ENCODE measurements at places on chromosomes 2 and 18. TPM values are rescaled to one million over a fixed set of nuclear protein-coding genes. Genes with fewer than 3 reads are reported as not detected.

Gene TP53I3
- total RNA-seq = 35.5 TPM

Gene DPP4
- total RNA-seq = 13.4 TPM

Gene TMX3
- 40.0 TPM for total RNA-seq

Gene RAD51AP2
- total RNA-seq = under 0.01 TPM

Gene MSH6
- total RNA-seq = 50.8 TPM

Gene CXCR1
- total RNA-seq = not detected

DNA sequence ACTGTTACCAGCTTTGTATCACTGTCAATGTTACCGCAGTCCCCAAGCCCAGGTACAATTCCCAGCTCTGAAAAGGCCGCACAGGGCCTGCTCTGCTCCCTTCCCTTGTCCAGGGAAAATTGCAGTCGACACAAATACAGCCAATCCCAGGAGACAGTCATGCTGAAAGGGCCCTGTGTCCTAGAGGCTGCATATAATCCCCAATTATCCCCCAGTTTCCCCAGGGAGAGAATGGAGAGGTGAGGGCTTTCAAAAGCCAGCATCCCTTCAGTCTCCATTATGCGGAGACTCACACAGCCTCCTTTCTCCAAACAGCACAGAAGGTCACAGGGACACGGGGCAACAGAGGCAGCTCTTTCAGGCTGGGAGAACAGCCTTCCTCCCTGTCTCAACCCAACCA lies 17.1 kb upstream of the CTIF start:
- peaks cover 8% of the 10 kb centered on the region for H3K27me3 ChIP-seq
- no peak overlapping the region for H3K27ac ChIP-seq
- H3K4me1 ChIP-seq = no peaks in the 10 kb centered on the region
- H3K4me3 ChIP-seq = no peak overlapping the region

DNA sequence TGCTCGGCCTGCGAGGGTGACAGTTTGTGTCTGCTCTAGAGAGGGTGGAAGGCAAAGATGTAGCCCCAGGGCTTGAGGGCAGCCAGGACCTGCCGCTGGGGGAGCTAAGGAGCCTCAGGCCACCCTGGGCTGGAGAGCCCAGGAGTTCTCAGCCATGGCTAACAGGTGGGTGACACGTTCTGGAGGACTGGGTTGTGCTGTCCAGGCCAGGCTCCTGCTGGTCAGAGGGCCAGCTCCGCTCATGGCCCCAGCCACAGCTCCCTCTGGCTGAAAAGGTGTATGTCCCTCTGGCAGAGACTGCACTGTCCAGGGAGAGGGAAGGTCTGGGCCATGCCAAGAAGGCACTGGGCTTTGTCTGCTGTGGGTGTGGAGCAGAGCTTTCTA lies 19.2 kb downstream of the TMEM185B start:
- peaks cover 9% of the 10 kb centered on the region for H3K4me1 ChIP-seq
- no peak overlapping the region for H3K4me3 ChIP-seq
- DNase-seq = no peak
- H3K36me3 ChIP-seq = no peaks in the 10 kb centered on the region

DNA sequence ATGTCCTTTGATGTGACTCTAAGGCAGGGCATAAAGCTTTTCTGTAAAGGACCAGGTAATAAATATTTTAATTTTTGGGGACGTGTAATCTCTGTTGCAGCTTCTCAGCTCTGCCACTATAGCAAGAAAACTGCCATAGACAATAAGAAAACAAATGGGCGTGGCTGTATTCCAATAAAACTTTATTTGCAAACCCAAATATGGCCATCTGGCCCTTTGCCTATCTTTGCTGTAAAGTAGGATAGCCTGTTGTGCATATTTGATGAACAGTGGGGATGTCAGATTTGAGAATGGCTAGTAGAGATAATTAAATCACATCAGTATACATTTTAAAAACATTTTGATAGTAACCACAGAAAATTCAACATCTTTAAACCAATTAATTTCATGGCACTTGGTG lies 95.6 kb upstream of the NOSTRIN start:
- H3K36me3 ChIP-seq = no peaks in the 10 kb centered on the region
- no peaks in the 10 kb centered on the region for H3K27me3 ChIP-seq
- DNase-seq = no peak
- no peak overlapping the region for H3K27ac ChIP-seq
- H3K4me3 ChIP-seq = no peak overlapping the region

DNA sequence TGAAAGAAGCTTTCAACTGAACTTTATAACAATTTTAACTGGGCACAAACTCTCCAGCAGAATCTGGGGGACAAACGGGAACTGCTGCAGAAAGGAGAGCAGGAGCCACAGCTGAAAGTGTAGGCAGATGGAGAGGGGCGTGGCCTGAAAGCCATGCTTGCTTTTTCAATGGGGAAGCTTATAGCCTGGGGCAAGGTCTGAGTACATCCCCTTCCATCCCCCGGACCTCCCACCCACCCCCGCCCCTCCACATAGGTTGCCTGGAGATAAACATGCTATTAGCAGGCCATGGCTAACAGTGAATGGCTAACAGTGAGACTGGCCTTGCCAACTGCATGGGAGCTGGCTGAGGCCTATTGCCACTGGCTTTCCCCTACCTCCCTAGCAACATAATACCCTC lies 317.9 kb upstream of the TANK start:
- no peaks in the 10 kb centered on the region for H3K4me1 ChIP-seq
- no peaks in the 10 kb centered on the region for H3K36me3 ChIP-seq
- no peak overlapping the region for H3K27ac ChIP-seq
- no peaks in the 10 kb centered on the region for H3K27me3 ChIP-seq
- DNase-seq = no peak

- no peaks in the 10 kb centered on the region for H3K36me3 ChIP-seq
- H3K4me3 ChIP-seq = no peak overlapping the region
- no peaks in the 10 kb centered on the region for H3K27me3 ChIP-seq
- H3K27ac ChIP-seq = no peak overlapping the region
- DNase-seq = no peak
Measured at GRCh38 chr2:46794693-46795317, 120.8 kb downstream of the MCFD2 start.
